ENCODE measurements at places on chromosomes 2 and 18. TPM values are rescaled to one million over a fixed set of nuclear protein-coding genes. Genes with fewer than 3 reads are reported as not detected.

GALNT13 gene
- not detected for total RNA-seq

DNA sequence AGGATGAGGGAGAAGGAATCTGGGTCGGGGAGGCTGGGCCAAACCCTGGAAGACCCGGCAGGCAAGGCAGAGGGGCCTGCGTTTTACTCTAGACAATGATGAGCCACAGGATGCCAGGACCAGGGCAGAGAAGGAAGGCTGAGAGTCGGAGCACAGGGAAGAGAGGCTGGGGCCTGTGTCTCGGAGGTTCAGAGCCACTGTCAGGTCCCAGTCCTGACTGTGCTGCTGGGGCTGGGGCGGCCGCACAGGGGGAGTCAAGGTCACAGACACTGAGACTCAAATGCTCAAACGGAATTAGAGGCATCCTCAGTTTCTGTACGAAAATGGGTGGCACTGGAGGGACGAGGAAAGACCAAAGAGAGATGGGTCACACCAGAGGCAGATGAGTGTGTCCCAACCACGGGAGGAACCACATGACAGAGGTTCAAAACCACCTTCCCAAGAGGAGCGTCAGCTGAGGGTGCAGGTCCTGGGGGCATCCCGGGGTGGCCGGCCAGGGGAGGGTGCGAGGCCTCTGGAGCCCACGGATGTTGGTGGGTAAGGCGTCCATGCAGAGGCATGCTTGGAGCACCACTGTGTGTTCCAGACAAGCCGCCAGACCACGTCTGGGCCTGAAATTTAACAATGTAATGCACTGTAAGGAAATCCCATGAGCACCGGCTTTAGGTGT lies 14.7 kb downstream of the HDAC4 start:
- DNase-seq = no peak
- peak overlapping the region; percentile 13 for H3K27ac ChIP-seq
- H3K4me3 ChIP-seq = no peak overlapping the region
- H3K27me3 ChIP-seq = no peaks in the 10 kb centered on the region

DNA sequence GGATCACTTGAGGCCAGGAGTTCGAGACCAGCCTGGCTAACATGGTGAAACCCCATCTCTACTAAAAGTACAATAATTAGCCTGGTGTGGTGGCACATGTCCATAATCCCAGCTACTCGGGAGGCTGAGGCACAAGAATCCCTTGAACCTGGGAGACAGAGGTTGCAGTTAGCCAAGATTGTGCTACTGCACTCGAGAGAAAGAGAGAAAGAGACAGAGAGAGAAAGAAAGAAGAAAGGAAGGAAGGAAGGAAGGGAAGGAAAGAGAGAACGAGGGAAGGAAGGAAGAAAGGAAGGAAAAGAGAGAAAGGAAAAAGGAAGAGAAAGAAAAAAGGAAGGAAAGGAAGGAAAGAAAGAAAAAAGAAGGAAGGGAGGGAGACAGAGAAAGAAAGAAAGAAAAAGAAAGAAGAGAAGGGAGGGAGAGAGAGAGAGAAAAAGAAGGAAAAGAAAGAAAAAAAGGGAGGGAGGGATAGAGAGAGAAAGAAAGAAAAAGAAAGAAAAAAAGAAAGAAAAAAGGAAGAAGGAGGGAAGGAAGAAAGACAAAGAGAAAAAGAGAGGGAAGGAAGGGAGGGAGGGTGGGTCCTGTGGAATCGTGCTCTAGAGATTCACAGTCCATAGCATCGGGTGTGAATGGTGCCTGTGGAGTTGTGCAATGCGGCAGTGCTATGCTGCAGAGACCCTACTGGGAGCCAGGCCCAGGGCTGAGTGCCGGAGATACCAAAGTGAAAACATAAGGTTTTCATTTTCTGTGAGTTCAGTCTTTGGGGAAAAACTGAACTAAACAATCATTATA lies 4.6 kb upstream of the SDC1 start:
- peaks cover 3% of the 10 kb centered on the region for H3K4me1 ChIP-seq
- no peaks in the 10 kb centered on the region for H3K36me3 ChIP-seq
- no peak overlapping the region for H3K27ac ChIP-seq
- no peak overlapping the region for H3K4me3 ChIP-seq
- H3K27me3 ChIP-seq = peaks cover 34% of the 10 kb centered on the region

DNA sequence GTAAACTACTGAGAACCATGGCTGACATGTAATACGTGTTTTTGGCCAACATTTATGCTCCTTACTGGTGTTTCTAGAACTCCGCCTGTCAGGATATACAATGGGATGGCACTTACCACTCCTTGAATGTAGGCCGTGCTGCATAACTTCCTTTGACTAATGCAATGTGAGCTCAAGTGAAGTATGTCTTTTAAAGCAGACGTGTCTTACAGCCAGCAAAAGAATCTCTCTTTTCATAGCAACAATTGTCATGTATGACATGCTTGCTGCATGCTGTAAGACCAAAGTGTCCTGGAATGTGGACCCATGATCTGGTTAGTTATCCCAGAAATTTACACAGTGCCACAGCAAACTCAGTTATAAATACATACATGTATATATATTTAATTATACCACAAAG lies 1202.7 kb upstream of the PIK3C3 start:
- H3K27me3 ChIP-seq = no peaks in the 10 kb centered on the region
- no peak overlapping the region for H3K27ac ChIP-seq
- no peak overlapping the region for H3K4me3 ChIP-seq
- H3K36me3 ChIP-seq = no peaks in the 10 kb centered on the region

GRCh38 chr18:27887711-27888495 lies 289.0 kb downstream of the CDH2 start:
- no peak overlapping the region for H3K27ac ChIP-seq
- no peaks in the 10 kb centered on the region for H3K27me3 ChIP-seq
- no peak overlapping the region for H3K4me3 ChIP-seq
- H3K4me1 ChIP-seq = no peaks in the 10 kb centered on the region
- DNase-seq = no peak

LIMS2 gene
- 16.4 TPM for total RNA-seq

- no peaks in the 10 kb centered on the region for H3K4me1 ChIP-seq
- no peak overlapping the region for H3K4me3 ChIP-seq
- H3K27ac ChIP-seq = no peak overlapping the region
- peaks cover 7% of the 10 kb centered on the region for H3K27me3 ChIP-seq
- DNase-seq = no peak
- no peaks in the 10 kb centered on the region for H3K36me3 ChIP-seq
Observed at GRCh38 chr2:158688721-158689120, 106.4 kb upstream of the DAPL1 start.

- H3K27ac ChIP-seq = no peak overlapping the region
- no peaks in the 10 kb centered on the region for H3K36me3 ChIP-seq
- H3K27me3 ChIP-seq = peaks cover 1% of the 10 kb centered on the region
- H3K4me1 ChIP-seq = no peaks in the 10 kb centered on the region
Observed at GRCh38 chr2:229342376-229342775, 71.3 kb upstream of the PID1 start.

GRCh38 chr2:224532931-224533330 lies 52.2 kb downstream of the CUL3 start:
- peak overlapping the region; percentile 44 for H3K27ac ChIP-seq
- no peak for DNase-seq
- H3K4me1 ChIP-seq = peaks cover 50% of the 10 kb centered on the region
- H3K36me3 ChIP-seq = peaks cover 35% of the 10 kb centered on the region
- H3K4me3 ChIP-seq = no peak overlapping the region
- no peaks in the 10 kb centered on the region for H3K27me3 ChIP-seq

DNA sequence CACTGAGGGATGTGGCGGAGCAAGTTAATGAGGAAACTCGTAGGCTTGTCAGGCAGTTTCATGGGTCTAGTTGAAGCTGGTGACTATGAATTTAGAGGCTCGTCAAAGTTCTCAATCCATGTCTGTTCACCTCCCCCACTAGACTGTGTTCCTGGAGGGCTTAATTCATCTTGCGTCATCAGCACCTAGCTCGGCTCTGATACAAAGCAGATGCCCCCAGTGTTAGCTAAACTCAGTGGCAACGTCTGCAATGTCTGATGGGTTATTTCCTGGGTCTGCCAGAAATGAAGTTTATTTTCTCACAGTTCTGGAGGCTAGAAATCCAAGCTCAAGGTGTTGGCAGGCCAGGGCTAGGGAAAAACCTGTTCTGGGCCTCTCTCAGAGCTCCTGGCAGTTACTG lies 140.6 kb downstream of the PID1 start:
- H3K4me1 ChIP-seq = no peaks in the 10 kb centered on the region
- no peak for DNase-seq
- H3K36me3 ChIP-seq = no peaks in the 10 kb centered on the region
- H3K4me3 ChIP-seq = no peak overlapping the region
- no peaks in the 10 kb centered on the region for H3K27me3 ChIP-seq

DNA sequence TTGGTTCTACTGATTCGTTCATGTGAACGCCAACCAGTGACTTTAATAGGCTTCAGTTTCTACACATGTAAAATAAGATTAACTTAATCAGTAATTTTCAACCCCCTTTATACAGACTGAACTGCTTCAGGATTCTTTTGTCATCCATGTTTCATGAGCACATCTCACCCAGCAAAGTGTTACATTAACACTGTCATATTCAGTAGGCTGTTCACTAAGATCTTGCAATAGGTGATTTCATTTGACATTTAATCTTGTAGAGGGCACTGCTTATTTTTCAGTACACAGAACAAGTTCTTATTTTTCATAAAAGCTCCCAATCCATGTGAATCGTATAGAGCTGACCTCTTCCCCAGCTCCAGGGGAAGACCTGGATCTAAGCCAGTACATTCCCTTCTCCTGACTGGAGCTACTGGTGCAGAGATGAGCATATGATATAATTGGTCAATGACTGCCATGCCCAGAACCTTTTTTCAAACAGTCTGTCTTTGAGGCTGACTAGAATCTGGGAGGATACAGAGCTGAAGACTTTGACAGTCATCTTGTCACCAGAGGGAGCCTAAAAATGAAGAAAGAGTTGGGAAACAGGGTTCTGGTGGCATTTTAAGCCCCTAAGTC lies 72.2 kb upstream of the CHRNA1 start:
- peaks cover 9% of the 10 kb centered on the region for H3K36me3 ChIP-seq
- peaks cover 40% of the 10 kb centered on the region for H3K4me1 ChIP-seq
- peaks cover 2% of the 10 kb centered on the region for H3K27me3 ChIP-seq
- peak overlapping the region; percentile 96 for H3K27ac ChIP-seq
- DNase-seq = no peak

DNA sequence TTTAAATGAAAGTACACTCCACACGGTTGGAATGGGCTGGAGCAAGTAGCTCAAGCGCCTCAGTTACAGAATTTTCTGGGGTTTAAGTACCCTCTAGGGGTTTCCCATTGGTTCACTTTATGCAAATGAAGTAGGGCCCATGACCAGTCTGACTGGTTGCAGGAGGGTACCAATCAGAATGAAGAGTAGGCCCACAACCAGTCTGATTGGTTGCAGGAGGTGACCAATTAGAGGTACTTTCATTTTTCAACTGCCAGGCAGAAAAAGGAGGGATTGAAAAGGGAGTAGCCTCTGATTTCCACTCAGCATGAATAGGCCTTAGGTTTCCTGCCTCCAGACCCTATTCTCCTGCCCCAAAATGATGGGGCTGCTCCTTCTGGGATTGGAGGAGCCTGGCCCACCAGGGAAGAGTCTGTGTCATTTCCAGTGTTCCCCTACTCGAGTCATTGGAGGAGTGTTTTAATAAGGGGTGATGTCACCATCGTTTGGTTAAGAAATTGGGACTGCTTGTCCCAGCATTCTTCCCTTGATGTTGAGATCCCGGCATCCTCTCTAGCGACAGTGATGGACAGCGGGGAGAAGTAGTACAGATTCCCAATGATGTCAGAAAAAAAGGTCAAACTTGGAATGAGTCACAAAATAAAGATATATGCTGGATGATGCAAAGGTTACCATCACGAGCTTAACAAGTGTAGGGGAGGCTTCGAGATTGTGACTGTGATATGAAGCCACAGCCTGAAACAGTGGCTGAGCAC lies 210.4 kb downstream of the SH3BP4 start:
- H3K27ac ChIP-seq = no peak overlapping the region
- H3K36me3 ChIP-seq = no peaks in the 10 kb centered on the region
- H3K4me3 ChIP-seq = no peak overlapping the region
- DNase-seq = no peak
- peaks cover 21% of the 10 kb centered on the region for H3K27me3 ChIP-seq
- no peaks in the 10 kb centered on the region for H3K4me1 ChIP-seq

DNA sequence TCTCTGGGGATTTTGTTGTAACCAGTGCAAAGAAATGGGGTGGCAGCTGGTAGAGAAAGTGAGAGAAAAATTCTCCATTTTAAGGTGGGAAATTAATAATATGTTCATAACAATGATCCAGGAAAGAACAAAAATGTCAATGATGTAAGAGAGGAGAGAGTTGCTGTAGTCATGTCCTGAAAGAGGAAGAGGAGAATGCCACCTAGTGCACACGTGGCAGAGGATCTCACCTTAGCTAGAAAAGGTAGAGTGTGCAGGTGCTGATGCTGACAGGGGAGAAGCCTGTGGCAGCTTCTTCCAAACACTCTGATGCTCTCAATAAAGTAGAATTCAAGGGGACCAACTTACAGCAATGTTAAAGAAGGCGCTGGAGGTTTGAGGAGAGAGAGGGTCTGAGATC lies 282.9 kb upstream of the PKDCC start:
- no peaks in the 10 kb centered on the region for H3K4me1 ChIP-seq
- H3K27ac ChIP-seq = no peak overlapping the region
- no peaks in the 10 kb centered on the region for H3K36me3 ChIP-seq
- peaks cover 8% of the 10 kb centered on the region for H3K27me3 ChIP-seq

GRCh38 chr2:65638443-65638842 lies 206.0 kb upstream of the SPRED2 start:
- no peak for DNase-seq
- peaks cover 8% of the 10 kb centered on the region for H3K27me3 ChIP-seq
- no peak overlapping the region for H3K27ac ChIP-seq
- no peak overlapping the region for H3K4me3 ChIP-seq

UPP2 gene
- not detected for total RNA-seq

ACMSD gene
- not detected for total RNA-seq

- peaks cover 8% of the 10 kb centered on the region for H3K27me3 ChIP-seq
- no peak overlapping the region for H3K4me3 ChIP-seq
- no peaks in the 10 kb centered on the region for H3K4me1 ChIP-seq
- H3K27ac ChIP-seq = no peak overlapping the region
Observed at GRCh38 chr2:200600549-200601225, 14.9 kb downstream of the AOX1 start.

- H3K27me3 ChIP-seq = peaks cover 15% of the 10 kb centered on the region
- H3K4me1 ChIP-seq = no peaks in the 10 kb centered on the region
- DNase-seq = no peak
- H3K36me3 ChIP-seq = no peaks in the 10 kb centered on the region
- H3K27ac ChIP-seq = no peak overlapping the region
- H3K4me3 ChIP-seq = no peak overlapping the region
Observed at GRCh38 chr18:26863122-26863879, 2.2 kb downstream of the AQP4 start.
